ENCODE measurements at places on chromosomes 1 and 21.

GRCh38 chr1:243363832-243364231 lies 108.0 kb downstream of the SDCCAG8 start:
- no peak for DNase-seq

GRCh38 chr1:110189181-110189580 lies 20.9 kb upstream of the KCNC4 start:
- no peak for DNase-seq

- no peak for DNase-seq
Measured at GRCh38 chr1:220788900-220789299, 2.2 kb downstream of the MTARC1 start.

DNA sequence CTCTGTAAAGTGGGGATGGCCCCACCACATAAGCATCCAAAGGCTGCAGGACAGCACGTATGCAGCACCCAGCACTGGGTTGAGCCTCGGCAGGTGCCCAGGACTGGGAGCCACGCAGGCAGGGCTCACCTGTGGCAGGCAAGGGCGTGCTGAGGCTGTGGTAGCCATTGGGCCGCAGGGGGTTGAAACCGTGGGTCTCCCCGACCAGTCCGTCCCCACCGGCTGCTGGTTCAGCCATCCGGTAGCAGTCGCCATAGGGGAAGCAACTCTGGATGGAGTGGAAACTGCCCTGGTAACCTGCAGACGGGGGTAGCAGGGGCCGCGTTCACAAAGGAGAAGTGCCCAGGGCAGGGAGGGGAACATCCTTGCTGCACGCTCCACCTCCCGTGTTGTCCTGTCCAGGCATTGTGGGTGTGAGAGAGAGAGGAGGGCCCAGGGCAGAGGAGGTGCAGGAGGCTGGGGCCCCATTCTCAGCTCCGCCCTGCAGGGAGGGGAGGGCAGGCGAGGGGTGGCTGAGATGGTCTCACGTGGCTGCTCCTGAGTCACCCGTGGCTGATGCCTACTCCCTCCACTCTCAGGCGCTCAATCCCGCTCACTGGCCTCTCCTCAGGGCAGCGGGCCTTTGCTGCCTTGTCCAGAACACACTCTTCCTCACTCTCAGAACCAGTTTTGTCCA lies 49.9 kb downstream of the DMRTB1 start:
- DNase-seq: no peak
